Hematopoietic multipotent progenitor cell treated with erythropoietin and hydrocortisone succinate and interleukin-3 and kit ligand, for 17 days (in vitro differentiated cells): ENCODE measurements at places on chromosomes 2 and 18.

- DNase-seq = no peak
Measured at GRCh38 chr2:207405150-207405549, 124.6 kb upstream of the CREB1 start.

GRCh38 chr2:174122185-174122584 lies 126.1 kb downstream of the OLA1 start:
- no peak for DNase-seq

DNA sequence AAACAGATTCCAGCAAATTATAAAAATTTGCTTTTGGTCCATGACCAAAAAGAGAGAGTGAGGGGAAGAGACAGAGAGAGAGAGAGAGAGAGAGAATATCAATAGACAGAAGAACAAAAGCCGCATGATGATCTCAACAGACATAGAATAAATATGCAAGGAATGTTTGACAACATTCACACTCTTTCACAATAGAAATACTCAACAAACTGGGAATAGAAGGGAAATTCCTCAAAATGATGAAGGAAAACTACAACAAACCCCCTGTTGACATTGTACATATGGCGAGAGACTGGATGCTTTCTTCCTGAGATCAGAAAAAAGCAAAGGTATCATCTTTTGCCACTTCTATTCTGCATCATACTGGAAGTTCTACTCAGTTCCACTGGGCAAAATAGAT lies 309.7 kb downstream of the RAD51AP2 start:
- no peak for DNase-seq

DNA sequence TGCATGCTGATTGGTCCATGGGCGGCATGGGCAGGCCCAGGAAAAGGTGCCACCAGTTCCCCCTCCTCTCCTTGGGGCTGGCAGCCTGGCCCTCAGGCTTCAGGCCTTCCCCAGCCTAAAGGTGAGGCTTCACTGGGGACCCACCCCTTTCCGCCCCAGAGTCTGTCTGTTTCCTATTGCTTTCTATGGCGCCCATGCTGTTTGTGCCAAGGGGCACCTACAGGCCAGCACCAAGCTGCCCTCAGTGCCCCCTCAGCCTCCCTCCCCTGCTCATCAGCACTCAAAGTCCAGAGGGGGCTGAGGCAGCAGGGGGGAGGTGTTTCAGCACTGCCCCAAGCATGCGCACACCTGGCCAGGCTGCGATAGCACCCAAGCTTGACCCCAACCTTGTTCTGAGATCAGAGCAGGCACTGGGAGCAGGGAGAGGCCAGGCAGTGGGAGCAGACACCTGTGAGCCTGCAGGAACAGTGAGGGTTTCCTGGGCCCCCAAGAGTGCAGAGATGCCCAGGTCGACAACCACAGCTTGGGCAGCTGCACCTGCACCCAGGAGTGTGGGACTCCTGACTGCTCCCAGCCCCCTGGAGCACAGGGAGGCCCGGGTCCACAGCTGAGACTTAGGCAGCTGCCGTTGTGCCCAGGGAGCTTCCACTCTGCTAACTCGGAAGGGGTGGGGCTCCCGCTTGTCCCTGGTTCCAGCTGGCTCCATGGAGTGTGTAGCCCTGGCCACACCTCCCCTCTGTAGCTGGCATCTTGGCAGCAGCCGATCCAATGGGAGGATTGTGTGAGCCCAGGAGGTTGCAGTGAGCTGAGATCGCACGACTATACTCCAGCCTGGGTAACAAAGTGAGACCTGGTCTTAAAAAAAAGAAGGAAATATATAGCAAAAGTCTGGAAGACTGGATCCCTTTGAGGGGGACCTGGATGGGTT lies 69.1 kb downstream of the NCAPH start:
- DNase-seq = no peak

DNA sequence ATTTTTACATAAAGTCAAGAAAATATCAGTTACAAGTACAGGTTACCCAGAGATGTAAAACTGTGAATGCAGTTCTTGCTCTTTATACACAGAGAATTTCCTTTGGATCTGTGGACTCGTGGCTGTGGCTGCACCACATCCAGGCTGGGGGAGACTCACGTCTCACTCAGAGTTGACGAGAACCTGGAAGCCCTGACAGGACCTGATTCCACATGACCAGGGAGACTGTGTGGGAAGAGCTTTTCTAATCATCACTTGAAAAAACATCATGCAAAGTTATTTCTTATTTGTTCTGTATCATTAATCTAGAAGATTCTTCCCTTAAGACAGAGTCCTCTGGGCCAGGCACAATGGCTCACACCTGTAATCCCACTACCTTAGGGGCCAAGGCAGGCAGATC lies 1159.0 kb downstream of the RPIA start:
- no peak for DNase-seq

DNA sequence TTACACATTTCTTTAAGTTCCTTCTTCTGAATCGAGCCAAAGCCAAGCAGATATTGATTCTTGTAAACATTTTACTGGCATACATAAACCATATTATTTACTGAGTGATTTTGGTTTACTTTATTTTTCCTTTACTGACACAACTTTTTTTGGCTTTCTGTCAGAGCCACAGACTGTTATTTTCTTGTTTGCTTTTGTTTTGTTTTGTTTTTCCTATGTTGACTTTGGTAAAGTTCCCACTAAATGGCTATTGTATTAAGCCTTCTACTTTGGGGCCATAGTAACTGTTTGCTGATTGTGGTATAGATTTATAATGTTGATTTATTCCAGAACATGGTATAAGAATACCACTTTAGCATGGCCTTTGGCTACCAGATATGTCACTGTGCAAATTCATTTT lies 419.4 kb downstream of the DCDC2C start:
- DNase-seq = no peak

DNA sequence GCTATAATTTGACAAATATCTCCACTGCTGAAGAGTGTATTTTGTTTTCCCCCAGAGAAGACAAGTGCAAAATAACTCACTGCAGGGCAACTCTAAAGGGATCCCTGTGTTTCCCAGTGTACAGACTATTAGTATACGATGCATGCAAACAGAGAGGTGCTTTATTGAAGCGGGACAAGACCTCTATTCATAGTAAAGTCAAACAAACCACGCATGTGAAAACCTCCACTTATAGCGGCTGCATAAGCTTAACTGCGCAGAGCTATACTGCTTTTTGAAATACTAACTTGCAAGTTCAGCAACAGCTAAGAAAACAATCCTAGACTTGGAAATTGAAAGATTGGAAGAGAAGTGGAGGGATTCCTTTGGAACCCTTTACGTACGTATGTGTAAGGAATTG lies 15.6 kb downstream of the RNF144A start:
- DNase-seq = no peak

- DNase-seq = no peak
Measured at GRCh38 chr2:26455670-26456439, 22.1 kb downstream of the OTOF start.

DNA sequence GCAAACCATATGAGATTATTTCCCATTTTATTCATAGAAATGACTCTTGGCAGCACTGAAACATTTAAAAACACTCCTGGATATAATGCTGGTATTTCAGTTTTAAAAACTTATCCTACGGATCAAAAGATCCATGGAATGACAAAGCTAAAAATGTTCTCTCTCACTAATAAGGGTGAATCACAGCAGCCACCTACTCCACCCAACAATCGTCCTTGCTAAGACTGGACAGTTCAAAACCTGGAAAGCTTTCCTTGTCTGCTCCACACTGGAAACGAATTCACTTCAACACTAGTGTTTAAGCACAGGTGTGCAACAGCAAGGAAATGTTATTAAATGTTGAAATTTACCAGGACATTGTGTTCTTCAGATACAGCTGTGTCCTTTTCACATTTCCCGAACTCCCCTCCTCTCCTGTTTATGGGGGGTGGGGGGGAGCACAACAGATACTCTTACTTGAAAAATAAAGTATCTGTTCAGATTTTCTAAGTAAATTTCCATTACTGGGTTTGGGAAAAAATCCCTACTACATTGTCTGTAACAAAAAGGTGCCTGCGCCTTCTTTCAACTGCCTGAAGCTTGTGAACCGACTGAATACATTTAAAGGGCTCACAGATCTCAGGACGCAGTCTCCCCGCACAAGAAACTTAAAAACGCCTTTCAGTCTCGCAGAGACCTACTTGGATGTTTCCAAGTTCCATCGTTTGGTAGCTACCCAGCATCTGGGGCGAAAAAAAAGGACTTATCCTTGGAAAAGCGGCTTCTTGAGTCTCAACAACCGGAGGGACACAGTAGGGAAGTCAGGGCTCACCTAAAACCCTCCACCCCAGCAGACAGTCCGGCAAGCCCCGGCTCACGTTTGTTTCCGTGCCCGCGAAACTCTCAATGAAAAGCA lies 1.3 kb downstream of the YWHAQ start:
- DNase-seq = peak; percentile 40

DNA sequence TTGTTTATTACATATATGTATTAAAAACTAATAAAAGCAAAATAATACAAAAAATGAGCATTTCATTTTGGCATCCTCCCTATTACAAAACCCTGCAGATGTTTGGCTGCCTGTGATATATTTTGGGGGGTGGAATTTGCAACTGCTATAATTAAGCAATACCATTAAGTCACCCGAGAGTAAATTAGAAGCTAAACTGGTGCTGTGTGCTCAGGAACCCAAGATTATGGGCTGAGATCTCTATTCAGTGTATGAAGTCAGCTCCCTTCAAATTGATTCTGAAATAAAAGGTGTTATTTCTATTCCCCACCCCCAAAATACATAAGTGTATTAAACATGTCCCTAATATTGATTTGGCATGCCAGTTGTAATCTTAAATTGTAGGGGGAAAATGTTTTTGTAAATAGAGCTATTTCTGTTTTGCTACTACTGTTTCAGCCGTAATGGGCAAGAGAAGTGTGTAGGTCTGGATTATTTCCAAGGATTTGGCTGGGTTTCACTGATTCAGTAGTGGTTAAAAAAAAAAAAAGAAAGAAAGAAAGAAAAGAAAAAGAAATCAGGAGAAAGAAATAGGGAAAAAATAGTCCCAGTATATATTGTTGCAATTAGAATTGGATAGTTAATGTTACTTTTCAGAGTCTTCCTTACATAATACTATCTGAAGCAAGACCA lies 110.9 kb downstream of the SS18 start:
- DNase-seq = no peak

GRCh38 chr2:226583715-226584114 lies 215.9 kb downstream of the IRS1 start:
- no peak for DNase-seq

- DNase-seq = no peak
Measured at GRCh38 chr2:170505631-170506275, 209.4 kb upstream of the SP5 start.

DNA sequence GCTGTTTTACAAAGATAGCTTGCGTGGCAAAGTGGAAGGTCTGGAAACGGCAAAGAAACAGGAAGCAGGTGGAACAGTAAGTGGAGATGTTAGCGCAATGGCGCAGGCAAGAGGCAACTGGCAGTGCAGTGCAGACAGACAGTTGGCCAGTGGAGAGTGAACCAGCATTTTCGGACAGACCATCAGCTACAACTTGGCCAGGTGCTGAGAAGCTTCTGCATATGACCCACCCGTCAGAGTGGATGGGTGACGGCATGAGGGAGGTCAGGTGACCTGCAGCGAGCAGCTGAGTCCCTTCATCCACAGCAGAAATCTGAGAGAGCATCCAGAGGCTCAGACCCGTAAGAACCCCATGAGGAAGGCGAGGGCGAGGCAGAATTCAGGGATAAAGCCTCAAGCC lies 33.8 kb downstream of the NPC1 start:
- no peak for DNase-seq
